Activated CD4-positive, alpha-beta T cell treated with anti-CD3 and anti-CD28 coated beads, Interleukin-2, amount 50 U/mL, for 16 hours (primary cell): ENCODE measurements at places on chromosomes 7 and 10.

DNA sequence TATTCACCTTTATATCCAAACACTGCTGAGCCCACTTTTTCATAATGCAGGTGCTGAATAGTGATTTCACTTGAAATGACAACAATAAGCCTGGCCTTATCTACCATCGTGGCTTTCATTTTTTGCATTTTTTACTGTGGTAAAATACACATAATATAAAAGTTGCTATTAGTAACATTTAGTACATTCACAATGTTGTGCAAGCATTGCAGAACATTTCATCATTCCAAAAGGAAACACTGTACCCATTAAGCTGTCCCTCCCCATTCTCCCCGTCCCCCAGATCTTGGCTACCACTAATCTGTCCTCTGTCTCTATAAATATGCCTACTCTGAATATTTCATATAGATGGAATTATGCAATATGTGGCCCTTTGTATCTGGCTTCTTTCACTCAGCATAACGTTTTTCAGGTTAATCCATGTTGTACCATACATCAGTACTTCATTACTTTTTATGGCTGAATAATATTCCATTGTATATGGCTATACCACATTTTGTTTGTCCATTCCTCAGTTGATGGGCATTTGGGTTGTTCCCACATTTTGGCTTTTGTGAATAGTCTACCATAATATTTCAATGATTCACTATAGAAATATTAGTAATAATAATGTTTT, 68.5 kb upstream of the ARID5B start:
- DNase-seq, result no peak

- DNase-seq, result no peak
These were observed 672 bp downstream of the LFNG start for GRCh38 chr7:2520131-2520760.

GRCh38 chr7:47520406-47520805, 61.5 kb downstream of the TNS3 start:
- no peak for DNase-seq

- no peak for DNase-seq
These were observed 60.4 kb downstream of the ARL4A start for GRCh38 chr7:12747687-12748306.

GRCh38 chr7:68840991-68841390, 757.3 kb upstream of the AUTS2 start:
- DNase-seq, result no peak
